ENCODE measurements at places on chromosomes 11 and 22.
A peak's percentile ranks its signal among the peaks of the same experiment; 100 is the strongest.

GRCh38 chr22:30705710-30706651 is 11.3 kb downstream of the OSBP2 start:
- DNase-seq, result peak; percentile 73

GRCh38 chr11:120391854-120392253 is 55.6 kb downstream of the ARHGEF12 start:
- DNase-seq, result no peak

- no peak for DNase-seq
Measured at GRCh38 chr11:13763341-13763740, 94.9 kb downstream of the FAR1 start.

DNA sequence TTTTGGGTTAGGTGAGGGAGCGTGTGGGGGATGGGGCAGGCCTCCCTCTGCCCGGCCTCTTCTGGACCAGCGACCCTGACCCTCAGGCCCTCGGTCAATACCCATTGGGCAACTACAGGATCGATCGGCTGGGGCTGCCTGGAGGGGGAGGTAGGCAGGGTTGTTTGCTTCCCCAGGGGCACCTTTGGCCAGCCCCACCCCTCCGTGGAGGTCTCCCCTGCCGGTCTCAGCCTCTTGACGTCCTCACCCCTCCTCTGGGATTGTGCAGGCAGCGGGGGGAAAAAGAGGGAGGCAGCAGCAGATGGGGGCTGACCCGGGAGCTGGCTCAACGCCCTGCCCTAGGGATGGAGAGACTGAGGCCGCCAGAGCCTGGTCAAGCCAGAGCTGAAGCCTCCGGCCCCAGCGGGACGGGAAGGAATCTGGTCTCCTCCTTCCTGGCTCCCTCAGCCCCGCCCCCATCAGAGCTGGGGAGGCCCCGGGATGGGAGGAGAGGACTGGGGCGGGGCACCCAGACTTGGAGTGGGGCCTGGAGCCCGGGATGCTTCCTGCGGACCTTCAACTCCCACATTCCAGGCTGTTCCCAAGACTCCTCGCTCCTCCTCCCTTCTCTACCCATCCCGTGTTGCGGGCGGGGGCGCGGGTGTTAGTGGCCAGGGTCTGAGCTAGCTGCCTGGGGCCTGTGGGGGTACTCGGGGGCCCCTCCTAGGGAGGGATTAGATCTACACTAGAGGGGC is 14.4 kb upstream of the CDC42EP1 start:
- peak; percentile 47 for DNase-seq

GRCh38 chr11:40161854-40162410 is 1297.5 kb downstream of the LRRC4C start:
- no peak for DNase-seq

DNA sequence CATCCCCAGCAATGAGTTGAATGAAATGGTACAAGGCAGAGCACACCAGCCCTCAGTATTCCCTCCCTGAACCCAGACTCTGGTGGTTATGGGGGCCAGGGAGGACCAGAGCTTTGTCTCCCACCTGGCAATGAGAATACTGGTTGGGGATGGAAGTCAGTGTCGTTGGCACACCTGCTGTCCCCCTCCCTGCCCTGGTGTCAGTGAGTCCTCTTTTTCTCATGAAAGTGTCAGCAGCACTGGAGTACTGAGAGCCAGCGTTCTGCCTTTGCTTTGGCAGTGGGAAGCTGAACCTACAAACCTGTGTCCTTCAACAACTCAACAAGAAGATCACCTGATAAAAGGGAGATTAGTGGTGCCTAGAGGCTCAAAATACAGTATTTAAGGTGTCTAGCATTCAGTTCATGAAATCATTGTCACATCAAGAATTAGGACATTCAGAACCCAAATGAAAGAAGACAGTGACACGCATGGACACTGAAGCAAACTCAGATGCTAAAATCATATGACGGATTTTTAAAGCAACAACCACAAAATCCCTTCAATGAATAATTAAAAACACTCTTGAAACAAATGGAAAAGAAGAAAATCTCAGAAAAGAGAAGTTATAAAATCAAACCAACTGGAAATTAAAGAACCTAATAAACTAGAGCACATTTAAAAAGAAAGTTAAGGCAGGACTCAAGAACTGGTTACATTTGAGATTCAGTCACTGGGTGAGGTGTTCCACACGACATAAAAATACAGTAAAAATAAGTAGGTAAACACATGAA is 77.5 kb upstream of the VPREB1 start:
- DNase-seq, result no peak

DNA sequence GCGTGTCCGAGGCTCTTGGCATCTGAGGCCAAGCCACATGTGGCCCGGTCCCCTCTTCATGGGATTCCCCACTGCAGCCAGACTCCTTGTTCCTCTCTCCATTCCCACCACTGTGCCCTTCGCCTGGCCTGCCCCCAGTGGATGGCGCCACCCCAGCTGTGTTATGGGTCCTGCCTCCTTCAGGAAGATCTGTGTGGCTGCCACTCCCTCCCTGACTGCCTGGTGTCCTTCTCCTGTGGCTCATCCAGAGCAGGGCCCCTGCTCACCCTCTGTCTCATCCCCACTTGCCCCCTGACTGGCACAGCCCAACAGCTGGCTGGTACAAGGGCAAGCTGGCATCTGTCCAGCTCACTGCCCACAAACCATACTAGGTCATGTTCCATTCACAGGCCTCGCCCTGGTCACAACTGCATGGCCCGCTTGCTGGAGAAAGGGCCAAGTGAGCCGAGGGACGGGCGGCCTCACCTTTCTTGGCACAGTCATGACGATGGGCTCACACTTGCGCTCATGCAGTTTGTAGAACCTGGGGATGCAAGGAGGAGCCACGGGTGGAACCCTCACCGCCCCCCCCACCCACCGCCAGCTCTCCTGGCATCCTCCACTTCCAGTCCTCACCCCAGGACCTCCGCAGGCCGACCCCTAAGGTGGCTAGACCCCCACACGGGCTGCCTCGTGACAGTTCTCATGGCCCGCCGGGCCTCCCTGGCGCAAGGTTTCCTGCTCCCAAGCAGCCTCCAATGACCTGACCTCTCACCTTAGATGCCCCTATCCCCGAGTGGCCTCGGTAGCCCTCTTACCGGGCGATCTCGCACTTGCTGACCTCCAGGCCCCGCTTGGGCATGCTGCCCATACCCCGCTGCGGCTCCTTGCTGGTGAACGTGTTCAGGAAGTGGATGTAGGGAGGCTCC is 2.1 kb upstream of the PTPRCAP start:
- no peak for DNase-seq

- DNase-seq, result peak; percentile 58
Measured at GRCh38 chr11:123474994-123475393, 44.9 kb downstream of the GRAMD1B start.

GRCh38 chr11:43517518-43517917 is 158.8 kb downstream of the TTC17 start:
- no peak for DNase-seq

DNA sequence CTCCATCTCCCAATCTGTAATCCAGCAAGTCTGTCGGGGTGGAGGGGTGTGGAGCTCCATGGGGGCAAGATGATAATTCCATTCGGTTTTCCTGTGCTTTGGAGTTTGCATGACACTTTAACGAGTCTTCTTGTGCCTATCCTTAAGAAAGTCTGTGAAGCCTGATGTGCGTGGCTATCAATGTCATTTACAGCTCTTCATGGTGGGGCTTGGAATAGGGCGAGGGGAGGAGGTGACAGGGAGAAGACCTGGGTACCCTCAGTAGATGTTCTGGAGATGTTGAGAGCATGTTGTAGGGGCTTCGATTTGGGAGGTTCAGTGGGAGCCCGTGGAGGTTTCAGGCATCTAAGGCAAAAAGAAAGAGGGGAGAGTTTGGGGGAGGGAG is 579 bp upstream of the PHLDB1 start:
- no peak for DNase-seq

DNA sequence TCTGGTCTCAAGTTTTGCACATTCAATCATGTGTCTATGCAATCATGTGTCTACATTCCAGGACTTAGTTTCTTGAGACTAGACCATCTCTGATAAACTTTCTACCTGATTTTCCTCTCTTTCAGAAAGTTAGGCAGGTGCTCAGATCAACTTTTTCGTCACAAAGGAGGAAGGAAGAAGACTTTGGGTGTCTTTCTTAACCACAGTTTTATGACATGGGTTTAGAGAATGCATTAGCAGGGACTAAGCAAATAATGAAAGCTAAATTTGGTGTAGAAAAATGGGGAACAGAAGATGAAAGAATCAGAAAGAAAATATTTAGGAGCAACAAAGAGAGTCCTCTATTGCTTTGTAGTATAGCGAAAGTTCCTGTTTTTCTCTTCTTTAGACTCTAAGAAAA is 7.7 kb upstream of the GLYATL1B start:
- no peak for DNase-seq

GRCh38 chr22:30327864-30328345 is 1.2 kb upstream of the TBC1D10A start:
- DNase-seq, result no peak

DNA sequence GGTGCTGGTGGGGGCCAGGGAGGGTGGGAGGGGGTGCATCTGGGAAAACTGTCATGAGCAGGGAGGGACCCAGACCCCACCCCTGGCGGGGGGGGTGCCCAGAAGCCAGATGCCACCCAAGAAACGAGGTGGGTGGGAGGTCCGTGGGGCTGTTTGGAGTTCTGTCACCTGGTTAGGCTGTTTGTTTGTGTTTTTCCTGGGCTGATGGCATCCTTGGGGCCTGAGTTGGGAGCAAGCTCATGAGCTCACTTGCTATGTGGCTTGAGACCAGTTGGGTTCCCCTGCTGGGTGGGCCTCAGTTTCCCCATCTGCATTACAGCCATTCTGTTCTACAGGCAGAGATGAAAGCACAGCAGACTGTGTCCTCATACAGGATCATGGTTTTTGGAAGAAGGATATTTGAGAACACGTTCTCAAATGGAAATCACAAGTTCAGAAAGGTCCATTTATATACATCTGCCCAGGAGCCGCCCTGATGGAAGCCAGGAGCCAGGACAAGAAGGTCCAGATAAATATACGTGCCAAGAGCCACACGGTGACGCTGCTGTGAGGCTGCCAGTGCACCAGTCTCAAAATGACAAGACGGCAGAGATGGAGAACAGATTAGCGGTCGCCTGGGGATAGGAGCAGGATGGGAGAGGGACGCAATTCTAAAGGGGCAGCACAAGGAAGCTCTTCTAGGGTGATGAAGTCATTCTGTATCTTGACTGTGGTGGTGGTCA is 312.9 kb downstream of the MN1 start:
- no peak for DNase-seq

- no peak for DNase-seq
Measured at GRCh38 chr11:65958774-65959420, 2.6 kb upstream of the SART1 start.

- no peak for DNase-seq
Measured at GRCh38 chr22:32318361-32318760, 39.3 kb upstream of the RFPL3 start.

DNA sequence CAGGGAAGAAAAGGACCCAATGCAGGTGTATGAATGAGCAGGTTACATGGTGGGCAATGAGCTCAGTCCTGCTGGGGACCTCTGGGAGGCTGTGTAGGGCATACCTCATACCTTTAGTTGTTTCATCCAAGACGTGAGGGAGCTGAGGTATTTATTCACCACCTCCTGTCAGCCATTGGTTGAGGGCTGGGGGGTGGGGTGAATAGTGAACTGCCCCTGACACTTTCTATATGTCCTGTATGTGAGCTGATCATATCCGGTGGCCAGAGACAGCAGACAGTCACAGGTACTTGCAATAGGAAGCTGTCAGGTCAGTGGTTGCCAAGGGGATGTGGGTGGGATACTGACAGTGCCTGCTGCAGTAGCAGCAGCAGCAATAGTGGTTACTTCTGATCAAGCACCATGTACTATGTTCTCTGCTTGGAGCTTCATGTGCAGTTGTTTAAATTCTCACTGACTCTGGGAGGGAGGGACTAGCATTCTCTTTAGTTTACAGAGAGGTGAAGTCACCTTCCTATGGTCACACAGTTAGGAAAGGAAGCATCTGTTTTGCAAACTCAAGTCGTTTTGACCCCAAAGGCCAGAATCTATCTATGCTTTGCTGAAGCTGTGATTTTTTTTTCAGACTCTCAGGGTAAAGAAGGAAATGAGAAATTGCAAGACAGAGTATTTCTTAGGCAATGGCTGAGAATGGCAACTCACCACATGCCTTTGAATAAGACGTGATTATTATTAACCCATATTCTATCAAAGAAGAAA is 54.0 kb downstream of the MIAT start:
- no peak for DNase-seq

DNA sequence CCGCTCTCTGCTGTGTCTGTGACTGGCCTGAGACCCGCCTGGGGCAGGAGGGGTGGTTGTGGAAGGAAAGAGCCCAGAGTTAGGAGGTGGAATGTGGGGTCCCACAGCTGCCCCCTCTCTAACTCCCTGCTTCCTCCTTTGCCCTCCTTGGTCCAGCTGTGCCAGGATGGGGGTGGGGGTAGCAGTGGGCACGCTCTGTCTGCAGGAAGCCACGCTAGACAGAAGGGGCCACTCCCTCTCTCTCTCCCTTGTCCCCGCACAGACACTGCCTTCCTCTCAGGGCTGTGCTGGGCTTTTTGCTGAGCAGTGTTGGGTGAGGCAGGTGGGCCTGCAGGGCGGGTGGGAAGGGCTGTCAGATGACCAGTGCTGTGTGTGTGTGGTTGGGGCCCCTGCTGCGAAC is 2.0 kb upstream of the SOX10 start:
- no peak for DNase-seq

DNA sequence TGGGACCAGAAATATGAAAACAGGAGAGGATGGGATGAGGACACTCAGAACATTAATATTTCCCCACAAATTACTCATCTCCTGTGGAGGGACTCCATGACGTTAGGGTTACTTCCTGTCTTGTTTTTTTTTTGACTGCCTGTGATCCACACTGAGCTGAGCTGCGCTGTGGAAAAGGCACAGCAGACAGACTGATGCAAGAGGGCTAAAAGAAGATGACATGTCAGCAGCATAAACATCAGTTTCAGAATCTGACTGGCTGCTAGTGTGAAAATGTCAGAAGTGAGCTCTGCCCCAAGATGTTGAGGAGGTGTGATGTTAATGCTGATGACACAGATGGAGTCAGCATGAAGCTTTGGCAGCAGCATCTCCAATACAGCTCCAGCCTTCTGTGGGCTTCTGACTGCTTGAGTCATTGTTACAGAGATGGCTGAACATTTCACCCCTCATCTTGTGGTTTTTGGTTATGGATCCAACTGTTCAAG is 286.8 kb downstream of the BLID start:
- DNase-seq, result peak; percentile 99

DNA sequence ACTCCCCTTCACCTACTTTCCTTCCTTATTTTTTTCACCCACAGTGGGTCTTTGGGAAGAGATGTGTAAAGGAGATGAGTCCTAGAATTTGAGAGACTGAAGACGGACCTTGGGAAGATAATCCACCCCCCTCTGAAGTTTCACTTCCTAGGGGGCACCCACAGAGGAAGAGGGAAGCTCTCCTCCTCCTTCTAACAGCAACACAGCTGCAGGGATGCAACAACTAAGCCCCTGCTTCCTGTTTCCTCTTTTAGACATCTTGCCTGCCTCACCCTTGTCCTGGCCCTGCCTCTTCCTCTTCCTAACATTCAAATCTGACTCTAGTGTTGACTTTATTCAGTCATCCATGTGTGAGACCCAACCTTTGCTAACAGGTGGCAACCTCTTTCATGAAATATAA is 424.6 kb downstream of the BUD13 start:
- DNase-seq, result no peak

Measured in AG04449 (cell line).